ENCODE measurements at places on chromosomes 12 and 14. TPM values are rescaled to one million over a fixed set of nuclear protein-coding genes. Genes with fewer than 3 reads are reported as not detected.

DNA sequence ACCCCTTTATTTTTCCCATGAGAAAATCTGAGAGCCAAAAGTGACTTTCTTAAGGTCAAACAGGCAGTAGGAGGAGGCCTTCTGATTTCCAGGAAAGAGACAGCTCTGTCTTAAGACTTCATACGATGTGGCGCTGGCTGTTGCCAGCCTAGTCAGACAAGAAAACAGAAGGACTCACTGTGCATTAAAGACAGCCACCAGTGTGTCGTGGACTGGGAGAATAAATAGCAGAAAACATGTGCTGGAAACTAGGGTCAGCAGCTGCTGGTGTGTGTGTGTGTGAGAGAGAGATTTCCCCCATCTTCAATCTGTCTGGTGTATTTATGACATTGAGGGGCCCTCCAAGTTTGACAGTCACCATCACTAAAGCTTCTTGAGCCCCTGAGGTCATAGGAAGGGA, 708.6 kb upstream of the TMEM132C start:
- no peak for DNase-seq

- no peak for DNase-seq
These were observed 321.4 kb upstream of the RGS6 start for GRCh38 chr14:71610797-71611196.

DNA sequence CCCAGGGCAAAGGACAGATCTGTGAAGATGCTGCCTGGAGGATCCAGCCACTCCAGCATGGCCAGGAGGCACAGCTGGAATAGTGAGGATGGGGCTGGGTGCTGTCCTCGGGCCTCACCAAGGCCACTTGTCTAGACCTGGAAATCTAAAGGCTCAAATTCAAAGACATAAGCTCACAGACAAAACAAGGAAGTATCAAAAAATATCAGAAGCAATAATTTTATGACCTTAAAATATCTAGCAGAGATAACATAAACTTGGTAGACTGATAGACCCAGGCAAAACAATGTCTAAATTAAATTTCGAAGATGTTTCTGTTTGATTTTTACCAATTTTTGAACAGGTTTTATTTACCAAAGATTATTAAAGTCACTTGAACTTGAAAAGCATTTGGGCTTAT, 22.6 kb upstream of the MMP19 start:
- no peak for DNase-seq

DNA sequence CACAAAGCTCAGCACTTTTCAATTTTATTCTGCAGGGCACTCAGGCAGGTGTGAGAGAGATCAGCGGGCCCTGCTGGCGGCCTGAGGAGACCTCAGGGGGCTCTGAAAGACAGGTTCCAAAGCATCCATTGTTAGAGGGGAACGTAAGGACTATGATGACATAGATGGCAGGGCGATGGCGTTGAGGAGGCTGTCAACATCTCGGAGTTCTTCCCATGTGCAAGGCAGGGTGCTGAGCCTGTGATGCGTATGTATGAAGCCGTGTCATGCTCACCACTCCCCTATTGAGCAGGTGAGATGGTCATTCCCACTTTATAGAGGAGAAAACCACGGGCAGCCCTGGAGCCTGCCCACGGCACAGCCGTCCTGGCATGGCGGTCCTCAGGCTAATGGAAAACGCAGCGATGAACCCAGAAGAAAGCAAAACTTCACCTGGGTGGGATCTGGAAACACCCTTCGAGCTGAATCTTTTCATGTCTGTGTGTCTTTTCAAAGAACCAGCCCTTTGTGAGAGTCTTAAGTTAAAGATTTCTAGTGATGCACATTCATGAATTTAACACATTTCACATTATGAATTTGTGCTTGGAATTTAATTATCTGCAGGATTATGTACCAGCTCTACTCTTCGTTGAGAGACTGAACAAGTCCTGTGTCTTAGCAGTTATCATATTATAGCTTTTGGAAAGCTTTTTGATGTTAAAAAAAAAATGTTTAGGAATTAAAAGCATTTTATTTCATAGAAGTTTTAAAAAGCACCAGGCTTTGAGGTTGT, 64.7 kb downstream of the RIMBP2 start:
- DNase-seq = peak; percentile 13

DNA sequence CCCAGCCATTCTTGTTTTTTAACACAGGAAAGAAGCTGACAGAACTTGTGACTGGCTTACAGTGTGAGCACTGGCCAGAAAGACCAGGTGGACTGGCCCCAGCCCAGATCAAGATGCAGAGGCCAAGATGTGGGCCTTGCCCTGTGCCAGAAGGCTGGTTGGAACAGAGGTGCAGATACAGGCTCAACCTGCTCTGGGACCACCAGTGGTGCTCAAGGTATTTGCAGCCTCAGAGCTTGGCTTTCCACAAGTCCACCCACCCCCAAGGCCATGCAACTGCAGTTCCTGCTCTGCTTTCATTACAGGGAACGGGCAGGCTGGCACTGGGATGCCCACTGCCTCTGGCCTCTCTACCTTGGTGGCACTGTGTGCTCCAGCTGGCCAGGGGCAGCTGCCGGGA, 23.3 kb downstream of the ZFC3H1 start:
- DNase-seq = no peak

- DNase-seq = no peak
These were observed 8.6 kb downstream of the KRT2 start for GRCh38 chr12:52643233-52644077.

- DNase-seq = no peak
These were observed 332.5 kb downstream of the RGS6 start for GRCh38 chr14:72264716-72265115.

GRCh38 chr14:42192738-42193653, 586.3 kb downstream of the LRFN5 start:
- no peak for DNase-seq

DNA sequence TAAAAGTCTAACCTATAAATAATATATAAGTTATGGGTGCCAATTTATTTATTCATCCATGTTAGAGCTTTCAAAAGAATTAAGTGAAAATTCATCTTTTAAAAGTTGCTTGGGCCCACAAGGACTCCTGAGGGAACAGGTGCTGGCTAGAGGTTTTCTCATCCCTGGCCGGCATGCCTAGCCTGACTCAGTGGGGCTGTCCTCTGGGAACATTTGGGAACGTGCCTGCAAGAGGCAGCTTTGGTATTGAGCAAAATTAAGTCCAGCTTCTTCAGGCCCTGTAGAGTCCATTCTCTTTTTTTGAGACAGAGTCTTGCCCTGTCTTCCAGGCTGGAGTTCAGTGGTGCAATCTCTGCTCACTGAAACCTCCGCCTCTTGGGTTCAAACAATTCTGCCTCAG, 44.7 kb downstream of the SPTB start:
- DNase-seq = no peak

TMBIM6 gene
- total RNA-seq = 201 TPM

CISTR gene
- not detected for total RNA-seq

Data from sigmoid colon (tissue), 7 donors.